ENCODE measurements at places on chromosomes 6 and 20. TPM values are rescaled to one million over a fixed set of nuclear protein-coding genes. Genes with fewer than 3 reads are reported as not detected.

Gene PPP1R14C
- total RNA-seq: 114 TPM

Gene RIPPLY2
- total RNA-seq: not detected

Gene CDSN
- total RNA-seq: not detected

Gene STX11
- 11.3 TPM for total RNA-seq

Gene UNC93A
- not detected for total RNA-seq

- no peak for DNase-seq
Measured at GRCh38 chr6:48069280-48069679, 41.7 kb downstream of the PTCHD4 start.

DNA sequence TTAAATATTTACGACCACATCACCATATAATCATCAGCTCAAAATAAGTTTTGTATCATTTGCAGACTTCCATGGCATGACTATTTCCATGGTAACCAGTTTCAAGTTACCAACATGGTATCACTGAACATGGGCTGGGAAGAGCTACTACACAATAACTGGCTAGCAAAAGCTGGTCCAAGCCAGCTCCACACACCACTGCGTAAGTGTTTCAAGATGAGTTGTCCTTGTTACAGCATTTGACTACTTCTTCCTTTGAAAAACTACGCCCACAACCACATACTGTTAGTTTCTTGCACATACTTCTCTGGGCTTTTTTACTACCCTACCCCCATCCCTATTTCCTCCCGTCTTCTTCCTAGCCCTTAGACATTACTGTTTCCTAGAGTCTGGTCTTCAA is 8.5 kb downstream of the CD164 start:
- no peak for DNase-seq

GRCh38 chr6:167551628-167552257 is 226.9 kb downstream of the TTLL2 start:
- DNase-seq: no peak
